Mucosa of descending colon (tissue), 3 donors: ENCODE measurements at places on chromosomes 1 and 21.

- DNase-seq: no peak
Observed at GRCh38 chr1:45026446-45026845, 14.4 kb downstream of the UROD start.

- no peak for DNase-seq
Observed at GRCh38 chr1:94275083-94275482, 37.7 kb upstream of the ARHGAP29 start.

DNA sequence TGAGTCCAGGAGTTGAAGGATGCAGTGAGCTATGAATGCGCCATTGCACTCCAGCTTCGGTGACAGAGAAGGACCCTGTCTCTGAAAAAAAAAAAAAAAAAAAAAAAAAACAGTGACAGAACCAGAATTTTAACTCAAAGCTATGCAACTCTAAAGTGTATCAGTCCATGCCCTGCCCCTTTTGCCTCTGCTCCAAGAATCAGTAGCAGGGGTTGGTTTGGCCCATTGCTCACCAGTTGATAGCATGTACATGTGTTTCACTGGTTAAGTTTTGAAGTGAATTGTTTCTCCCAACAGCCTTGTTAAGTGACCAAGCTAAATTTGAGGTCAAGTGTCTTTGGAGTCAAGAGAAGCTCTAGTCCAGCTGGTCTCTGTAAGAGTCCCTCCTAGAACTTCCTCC lies 245.9 kb downstream of the PLPP3 start:
- DNase-seq: no peak

DNA sequence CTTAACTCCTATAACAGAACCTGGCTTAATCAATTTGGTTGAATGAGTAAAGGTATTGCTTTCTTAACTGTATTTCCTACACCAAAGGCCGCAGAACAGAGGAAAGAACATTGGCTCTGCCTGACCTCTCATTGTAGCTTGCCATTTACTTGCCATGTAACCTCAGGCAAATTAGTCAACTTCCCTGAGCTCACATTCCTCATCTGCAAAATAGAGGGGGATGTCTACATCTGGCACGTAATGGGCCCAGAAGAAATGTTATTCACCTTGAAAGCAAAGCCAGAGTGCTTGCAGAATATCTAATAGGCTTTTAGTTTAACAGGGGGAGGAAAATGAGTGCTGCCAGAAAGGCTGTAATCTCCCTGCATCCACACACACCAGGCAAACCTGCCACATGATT lies 44.3 kb downstream of the LAMC2 start:
- no peak for DNase-seq

GRCh38 chr1:91569411-91570119 lies 68.9 kb downstream of the CDC7 start:
- peak; percentile 53 for DNase-seq

DNA sequence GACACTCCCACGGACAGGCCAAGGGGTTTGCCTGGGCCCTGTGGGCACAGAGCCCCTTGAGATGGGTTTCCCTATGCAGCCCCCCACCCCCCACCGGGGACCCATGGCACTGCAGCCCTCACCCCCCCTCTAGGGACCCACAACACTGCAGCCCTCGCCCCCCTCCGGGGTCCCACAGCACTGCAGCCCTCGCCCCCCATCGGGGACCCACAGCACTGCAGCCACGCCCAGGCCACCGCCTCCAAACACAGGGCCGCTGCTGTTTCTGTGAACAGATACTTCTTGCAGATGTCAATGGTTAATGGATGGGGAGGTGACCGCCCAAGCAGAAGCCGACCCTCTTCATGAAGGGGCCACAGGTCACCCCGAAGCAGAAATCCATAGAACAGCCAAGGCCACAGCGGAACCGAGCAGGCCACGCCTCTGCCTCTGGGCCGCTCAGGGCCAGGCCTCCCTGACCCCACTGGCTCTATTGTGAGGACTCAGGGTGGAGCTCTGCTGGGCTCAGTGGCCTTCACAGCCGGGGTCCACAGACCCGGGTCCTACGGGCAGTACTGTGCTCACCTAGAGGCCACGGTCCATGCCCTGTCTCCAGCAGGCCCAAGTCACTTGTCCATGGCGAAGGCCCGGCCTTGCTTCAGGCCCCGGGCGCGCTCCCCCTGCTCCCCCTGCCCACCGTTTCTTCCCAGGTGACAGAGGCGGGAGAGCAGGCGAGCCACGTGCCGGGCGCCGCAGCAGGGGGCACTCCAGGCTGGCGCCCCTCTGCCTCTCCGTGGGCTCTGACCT lies 4.1 kb upstream of the POFUT2 start:
- DNase-seq: no peak

GRCh38 chr1:234545517-234546386 lies 64.2 kb downstream of the IRF2BP2 start:
- DNase-seq: no peak

GRCh38 chr1:178726087-178726517 lies 1.1 kb downstream of the RALGPS2 start:
- DNase-seq: peak; percentile 80

DNA sequence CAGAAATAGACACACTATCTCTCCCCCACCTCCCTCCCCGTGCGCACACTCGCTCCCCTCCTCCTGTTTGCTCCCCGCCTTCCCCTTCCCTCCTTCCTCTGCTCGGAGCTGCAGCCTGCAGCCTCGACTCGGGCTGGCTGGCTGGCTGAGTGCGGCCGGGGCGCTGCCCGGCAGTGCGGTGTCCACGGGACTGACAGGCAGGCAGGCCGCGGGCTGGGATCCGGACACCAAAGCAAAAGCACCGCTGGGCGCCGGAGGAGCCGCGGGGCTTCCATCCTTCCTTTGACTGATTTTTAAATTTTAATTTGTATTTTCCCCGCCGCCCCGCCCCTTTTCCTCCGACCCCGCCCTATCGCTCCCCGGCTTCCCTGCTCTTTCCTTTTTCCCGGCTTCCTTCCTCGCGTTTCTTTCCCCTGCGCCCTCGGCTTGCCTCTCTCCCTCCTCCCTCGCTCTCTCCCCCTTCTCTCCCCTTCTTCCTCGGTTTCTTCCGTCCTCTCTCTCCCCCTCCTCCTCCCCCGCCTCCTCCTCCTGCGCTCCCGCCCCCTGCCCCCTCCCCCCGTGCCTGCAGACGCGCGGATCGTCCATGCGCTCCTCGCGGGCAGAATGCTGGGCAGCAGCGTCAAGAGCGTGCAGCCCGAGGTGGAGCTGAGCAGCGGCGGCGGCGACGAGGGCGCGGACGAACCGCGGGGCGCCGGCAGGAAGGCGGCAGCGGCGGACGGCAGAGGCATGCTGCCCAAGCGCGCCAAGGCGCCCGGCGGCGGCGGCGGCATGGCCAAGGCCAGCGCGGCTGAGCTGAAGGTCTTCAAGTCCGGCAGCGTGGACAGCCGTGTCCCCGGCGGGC lies 109.4 kb downstream of the NAV1 start:
- peak; percentile 69 for DNase-seq

DNA sequence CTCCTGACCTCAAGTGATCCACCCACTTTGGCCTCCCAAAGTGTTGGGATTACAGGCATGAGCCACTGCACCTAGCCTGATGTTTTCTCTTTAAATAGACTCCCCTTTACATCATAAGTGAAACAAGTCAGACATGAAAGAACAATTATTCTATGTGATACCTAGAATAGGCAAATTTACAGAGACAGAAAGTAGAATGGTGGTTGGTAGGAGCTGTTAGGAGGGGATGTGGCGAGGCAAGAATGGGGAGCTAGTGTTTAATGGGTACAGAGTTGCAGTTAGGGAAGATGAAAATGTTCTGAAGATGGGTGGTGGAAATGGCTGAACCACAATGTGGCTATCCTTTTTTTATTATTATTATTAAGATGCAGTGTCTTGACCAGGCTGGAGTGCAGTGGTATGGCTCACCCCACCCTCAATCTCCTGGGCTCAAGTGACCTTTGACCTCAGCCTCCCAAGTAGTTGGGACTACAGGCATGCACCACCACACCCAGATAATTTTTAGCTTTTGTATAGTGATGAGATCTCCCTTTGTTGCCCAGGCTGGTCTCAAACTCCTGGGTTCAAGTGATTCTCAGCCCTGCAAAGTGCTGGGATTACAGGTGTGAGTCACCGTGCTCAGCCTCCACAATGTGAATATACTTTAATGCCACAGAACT lies 28.4 kb downstream of the ELF3 start:
- DNase-seq: no peak

- no peak for DNase-seq
Observed at GRCh38 chr1:26009796-26010447, 11.7 kb upstream of the EXTL1 start.

DNA sequence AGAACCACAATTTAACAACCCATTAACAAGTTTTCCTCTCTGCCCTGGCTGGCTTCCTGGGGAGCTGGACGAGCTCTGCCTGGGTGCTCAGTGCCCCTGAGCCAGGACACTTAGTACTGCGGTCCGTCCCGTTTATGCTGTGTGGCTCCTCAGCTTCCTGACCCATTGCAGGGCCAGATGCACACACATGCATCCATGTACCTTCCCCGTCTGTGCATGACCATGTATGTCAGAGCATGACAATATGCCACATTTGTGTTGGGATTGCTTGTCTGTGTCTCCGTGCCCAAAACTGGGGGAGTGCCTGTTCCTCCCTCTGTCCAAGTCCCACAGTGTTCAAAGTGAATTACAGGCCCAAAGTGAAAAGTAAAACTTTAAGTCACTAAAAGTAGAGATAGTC lies 9.7 kb upstream of the TFF3 start:
- no peak for DNase-seq

- no peak for DNase-seq
Observed at GRCh38 chr1:45953934-45954847, 150.8 kb downstream of the MAST2 start.

DNA sequence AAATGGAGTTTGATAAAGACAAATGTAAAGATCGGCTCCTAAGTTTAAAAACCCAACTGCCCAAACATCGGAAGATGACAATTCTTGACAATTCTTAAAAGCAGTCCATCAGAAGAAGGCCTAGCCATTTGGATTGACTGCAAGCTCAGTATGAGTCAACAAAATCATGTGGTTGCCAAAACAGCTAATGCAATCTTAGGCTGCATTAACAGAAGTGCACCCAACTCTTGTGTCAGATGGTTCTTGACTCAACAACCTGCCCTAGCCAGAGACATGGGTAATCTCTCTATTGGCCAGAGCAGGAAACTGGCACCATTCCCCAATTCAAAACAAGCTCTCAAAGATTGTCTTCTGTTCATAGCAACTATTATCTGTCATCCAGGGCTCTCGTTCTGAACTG lies 9.9 kb upstream of the NCF2 start:
- no peak for DNase-seq

- DNase-seq: no peak
Observed at GRCh38 chr1:33344896-33345560, 24.1 kb upstream of the A3GALT2 start.

- DNase-seq: no peak
Observed at GRCh38 chr1:198156111-198156744, 570 bp upstream of the NEK7 start.

GRCh38 chr1:112893288-112894009 lies 62.5 kb downstream of the SLC16A1 start:
- no peak for DNase-seq

DNA sequence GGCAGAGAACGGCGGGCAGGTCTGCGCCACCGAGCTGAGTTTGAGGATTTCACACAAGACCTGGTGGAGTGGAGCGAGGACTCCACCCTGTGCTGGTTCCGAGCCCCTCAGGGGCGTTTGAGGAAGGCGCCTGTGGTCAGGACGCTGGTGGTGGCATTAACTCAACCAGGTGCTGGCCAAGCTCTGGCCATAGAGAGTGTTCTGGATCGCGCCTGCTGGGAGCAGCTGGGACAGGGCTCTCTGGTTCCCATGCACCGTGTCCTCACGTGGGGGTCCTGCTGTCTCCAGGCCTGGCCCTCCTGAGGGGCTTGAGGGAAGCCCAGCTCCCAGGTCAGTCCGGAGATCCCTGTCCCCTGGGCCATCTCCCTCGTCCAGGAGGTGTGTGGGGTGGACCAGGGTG lies 24.8 kb upstream of the TTC34 start:
- no peak for DNase-seq

GRCh38 chr1:162015196-162015595 lies 8.5 kb downstream of the OLFML2B start:
- no peak for DNase-seq

DNA sequence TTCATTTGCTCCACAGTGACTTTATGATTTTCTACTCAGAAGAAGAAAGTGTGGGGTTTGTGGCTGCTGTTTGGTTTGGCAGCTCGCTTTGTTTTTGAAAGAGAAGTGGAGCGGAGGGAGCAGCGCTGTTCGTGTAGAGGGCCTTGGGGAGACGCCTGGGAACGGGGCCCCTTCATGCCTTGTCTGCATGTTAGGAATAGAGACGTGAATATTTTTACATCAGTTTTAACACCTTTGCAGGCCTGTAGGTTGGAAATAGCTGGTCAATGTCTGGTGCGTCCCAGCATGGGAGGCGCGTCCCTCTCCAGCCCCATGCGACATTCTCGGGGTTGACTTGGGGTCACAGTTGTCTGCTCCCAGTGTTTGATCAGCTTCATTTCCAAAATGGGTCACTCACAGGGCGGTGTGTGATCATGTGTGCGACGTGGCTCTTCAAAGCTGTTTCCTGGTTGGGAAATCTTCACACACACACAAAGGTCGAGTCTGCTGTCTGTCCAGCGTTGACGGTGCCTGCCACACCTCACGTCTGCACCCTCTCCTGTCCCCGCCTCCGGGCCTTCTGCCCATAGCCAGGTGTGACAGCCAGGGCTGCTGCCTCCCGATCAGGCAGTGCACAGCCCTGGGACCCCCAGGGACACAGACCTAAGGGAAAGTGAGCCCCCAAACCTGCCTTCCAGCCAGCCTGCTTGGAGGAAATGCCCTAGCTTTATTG lies 149.2 kb downstream of the PSMG1 start:
- DNase-seq: peak; percentile 92

DNA sequence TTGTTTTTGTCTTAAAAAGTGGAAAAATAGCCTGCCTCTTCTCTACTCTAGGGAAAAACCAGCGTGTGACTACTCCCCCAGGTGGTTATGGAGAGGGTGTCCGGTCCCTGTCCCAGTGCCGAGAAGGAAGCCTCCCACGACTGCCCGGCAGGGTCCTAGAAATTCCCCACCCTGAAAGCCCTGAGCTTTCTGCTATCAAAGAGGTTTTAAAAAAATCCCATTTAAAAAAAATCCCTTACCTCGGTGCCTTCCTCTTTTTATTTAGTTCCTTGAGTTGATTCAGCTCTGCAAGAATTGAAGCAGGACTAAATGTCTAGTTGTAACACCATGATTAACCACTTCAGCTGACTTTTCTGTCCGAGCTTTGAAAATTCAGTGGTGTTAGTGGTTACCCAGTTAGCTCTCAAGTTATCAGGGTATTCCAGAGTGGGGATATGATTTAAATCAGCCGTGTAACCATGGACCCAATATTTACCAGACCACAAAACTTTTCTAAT lies 35.0 kb upstream of the TDRD10 start:
- DNase-seq: no peak
